Stimulated activated CD8-positive, alpha-beta memory T cell treated with anti-CD3 and anti-CD28 coated beads, Interleukin-4, amount 100 ng/mL, for 1 hour (primary cell): ENCODE measurements at places on chromosomes 6 and 20.

GRCh38 chr6:12311106-12311505 is 20.9 kb downstream of the EDN1 start:
- DNase-seq: no peak

- DNase-seq: no peak
These were observed 352.4 kb downstream of the UTRN start for GRCh38 chr6:144637541-144637940.

GRCh38 chr6:138086573-138087196 is 20.5 kb downstream of the PERP start:
- DNase-seq: no peak

DNA sequence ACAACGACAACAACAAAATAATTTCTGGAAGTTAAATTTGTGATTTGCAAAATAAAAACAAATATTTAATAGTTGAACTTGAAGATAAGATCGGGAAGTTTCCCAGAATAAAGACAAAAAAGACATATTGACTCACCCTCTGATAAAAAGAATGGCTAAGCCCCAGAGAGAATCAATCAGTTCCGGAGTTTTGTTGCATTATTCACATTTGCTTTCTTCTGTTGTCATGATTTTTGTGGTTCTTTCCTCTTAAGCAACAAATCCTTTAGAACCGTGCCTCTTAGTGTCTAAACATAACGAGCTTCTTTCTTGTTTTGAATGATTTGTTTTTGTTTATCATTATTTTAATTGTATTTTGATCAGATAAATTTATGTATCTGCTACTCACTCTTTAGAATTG is 337.7 kb upstream of the PRND start:
- no peak for DNase-seq

- DNase-seq: no peak
These were observed 54.2 kb downstream of the OPN5 start for GRCh38 chr6:47836046-47836445.
